KG1 (cell line): ENCODE measurements at places on chromosomes 1 and 21.
A peak's percentile ranks its signal among the peaks of the same experiment; 100 is the strongest.

- DNase-seq = no peak
Measured at GRCh38 chr1:21005466-21006239, 171.0 kb downstream of the EIF4G3 start.

GRCh38 chr1:57549300-57549699 lies 125.4 kb upstream of the DAB1 start:
- no peak for DNase-seq

- no peak for DNase-seq
Measured at GRCh38 chr1:12016182-12016581, 3.1 kb upstream of the MIIP start.

GRCh38 chr1:12031039-12031980 lies 12.0 kb downstream of the MIIP start:
- DNase-seq = no peak

GRCh38 chr1:59155351-59155750 lies 141.5 kb upstream of the FGGY start:
- DNase-seq = no peak

GRCh38 chr1:98870959-98871903 lies 133.4 kb downstream of the PLPPR5 start:
- DNase-seq = peak; percentile 81

DNA sequence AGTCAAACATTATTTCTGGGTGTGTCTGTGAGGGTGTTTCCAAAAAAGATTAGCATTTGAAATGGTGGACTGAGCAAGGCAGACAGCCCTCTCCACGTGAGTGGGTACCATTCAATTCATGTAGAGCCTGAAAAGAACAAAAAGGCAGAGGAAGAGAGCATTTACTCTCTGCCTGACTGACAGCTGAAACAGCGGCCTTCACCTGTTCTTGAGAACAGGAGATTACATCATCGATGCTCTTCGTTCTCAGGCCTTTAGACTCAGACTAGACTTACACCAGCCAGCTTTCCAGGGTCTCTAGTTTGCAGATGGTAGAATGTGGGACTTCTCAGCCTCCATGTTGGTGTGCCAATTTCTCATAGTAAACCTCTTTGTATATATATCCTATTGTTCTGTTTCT lies 302.3 kb downstream of the BACH1 start:
- no peak for DNase-seq

- no peak for DNase-seq
Measured at GRCh38 chr1:119330466-119331189, 38.0 kb upstream of the HAO2 start.

- no peak for DNase-seq
Measured at GRCh38 chr1:176046926-176047325, 160.2 kb downstream of the COP1 start.

GRCh38 chr1:13950637-13951036 lies 250.6 kb downstream of the PRDM2 start:
- DNase-seq = no peak

DNA sequence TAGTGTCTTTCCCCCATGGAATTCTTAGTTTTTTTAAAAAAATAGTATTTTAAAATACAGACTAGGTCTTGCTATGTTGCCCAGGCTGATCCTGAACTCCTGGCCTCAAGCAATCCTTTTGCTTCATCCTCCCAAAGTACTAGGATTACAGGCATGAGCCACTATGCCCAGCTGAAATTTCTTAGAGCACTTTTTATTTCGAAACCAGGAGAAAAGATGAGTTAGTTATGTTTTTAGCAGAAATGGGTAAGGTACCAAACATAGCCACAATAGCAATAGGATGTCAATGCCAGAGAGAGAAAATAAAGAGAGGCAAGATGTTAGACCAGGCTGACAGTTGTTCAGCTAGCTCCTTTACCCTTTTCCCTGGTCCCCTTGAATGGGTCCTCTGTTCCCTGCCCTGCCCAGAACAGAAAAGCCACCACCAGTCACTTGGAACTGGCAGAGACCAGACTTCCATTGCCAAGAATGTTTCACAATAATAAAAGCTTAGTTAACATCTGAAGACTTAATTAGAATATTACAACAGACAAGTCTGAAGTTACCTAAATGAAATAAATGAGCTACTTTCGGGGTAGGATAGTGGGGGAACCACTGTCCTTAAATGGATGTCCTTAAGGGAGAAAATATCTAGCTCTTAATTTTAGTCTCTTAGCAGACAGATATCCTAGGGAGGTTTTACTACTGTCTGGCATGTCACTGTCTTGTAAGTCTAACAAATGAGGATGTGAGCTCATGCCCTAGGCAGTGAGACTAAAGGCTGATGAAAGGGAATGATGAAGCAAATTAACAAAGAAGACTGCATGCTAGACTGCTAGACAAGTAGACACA lies 54.3 kb downstream of the ABL2 start:
- DNase-seq = no peak
